Activated CD4-positive, alpha-beta T cell treated with anti-CD3 and anti-CD28 coated beads, Interleukin-2, amount 50 U/mL, for 24 hours (primary cell): ENCODE measurements at places on chromosomes 12 and 14.
A peak's percentile ranks its signal among the peaks of the same experiment; 100 is the strongest.

DNA sequence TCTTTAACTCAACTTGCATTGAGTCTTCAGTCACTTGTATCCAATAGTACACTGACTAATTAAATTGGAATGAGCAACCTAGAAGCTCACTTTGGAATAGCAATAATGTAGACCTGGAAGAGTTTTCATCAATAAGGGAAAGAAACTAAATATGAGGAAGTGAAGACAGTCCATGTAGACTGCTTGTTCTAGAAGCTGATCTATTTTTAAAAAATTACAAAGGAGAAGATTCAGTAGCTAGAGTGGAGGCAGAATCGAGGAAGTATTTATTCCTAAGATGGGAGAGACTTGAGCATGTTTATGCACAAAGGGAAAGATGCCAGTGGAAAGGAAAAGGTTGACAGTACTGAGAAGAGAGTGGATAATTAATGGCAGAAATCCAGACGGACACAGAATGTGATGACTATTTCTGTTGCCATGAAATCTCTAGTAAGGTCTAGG, 156.3 kb upstream of the PDE3A start:
- no peak for DNase-seq

- DNase-seq = no peak
Measured at GRCh38 chr12:69701826-69702225, 2.7 kb upstream of the BEST3 start.

DNA sequence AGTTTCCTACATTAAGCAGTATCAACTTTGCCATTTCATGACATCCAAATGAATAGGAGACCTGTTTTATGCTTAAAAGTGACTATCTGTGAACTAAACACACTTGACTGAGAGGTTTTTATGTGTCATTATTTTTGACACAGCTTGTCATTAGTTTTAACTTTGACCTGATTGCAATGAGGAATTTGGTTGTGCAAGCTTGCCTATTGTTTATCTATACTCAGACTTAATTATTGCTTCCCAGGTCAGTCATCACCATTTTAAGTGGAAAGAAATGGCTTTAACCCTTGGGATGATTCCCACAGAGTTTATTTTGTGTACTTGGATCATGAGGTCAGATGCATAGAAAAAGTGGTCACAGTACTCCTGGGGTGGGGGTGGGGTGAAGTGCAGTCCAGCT, 171.0 kb upstream of the PRICKLE1 start:
- DNase-seq = no peak

DNA sequence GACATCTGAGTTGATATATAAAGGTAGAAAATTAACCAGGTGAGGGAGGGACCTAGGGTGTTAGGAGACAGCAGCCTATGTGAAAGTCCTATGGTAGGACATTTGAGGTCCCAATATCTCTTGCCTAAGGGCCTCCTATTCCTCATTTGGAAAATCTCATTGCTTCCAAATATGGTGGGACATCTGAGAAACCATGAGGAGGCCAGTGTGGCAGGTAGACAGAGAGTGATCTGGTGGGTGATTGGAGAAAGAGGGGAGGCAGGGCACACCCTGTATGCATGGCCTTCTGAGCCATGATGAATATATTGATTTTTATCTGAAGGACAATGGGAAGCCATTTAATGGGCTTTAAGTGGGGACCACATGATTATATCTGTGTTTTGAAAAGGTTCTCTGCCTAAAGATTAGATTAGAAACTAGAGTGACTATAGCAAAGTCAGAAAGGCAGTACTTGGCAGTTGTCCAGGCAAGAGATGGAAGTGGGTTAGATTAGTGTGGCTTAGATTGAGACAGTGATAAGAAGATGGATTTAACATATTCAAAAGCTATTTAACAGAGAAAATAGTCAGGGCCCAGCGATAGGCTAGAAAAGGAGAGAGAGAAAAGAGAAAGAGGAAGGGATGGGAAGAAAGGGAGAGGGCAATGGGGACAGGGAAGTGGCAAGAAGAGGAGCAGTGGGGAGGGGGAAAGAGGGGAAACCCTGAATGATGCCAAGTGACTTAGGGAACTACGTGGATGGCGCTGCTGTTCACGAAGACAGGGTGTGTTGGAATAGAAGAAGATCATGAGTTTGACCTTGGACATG, 237.2 kb upstream of the SRRM4 start:
- DNase-seq = no peak

DNA sequence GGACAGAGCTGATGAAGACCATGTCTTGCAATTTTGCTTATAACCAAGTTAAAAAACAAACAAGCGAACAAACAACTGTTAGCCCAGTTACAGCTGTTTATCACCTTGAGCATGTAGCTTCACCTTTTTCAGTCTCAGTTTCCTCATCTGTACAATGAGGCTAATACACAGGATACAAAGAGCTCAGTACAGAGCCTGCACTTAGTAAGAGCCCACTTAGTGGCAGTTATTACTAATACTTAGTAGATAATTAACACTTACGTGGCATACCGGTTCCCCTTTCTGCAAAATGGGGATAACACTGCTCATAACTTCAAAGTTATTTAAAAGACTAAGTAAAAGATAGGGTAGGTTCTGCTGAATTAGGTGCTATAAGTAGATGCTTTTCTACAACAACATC, 228.0 kb downstream of the MON2 start:
- no peak for DNase-seq

DNA sequence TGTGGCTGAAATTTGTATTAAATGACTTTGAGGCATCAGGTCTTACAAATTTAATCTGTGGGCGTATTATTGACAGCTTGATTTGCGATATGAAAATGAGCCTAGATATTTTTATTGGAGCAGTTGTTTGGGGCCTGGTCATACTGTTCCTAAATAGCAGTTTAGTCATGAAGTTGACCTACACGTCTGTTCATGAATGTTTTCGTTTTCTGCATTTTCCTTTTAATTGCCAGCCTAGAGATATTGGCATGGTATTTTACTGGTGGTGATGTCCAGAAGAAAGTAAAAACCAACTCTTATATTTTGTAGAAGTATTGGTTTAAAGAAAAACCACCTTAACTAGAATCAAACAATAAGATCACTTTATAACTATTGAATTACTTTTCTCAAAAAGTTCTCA, 1.8 kb downstream of the EML1 start:
- DNase-seq = no peak

DNA sequence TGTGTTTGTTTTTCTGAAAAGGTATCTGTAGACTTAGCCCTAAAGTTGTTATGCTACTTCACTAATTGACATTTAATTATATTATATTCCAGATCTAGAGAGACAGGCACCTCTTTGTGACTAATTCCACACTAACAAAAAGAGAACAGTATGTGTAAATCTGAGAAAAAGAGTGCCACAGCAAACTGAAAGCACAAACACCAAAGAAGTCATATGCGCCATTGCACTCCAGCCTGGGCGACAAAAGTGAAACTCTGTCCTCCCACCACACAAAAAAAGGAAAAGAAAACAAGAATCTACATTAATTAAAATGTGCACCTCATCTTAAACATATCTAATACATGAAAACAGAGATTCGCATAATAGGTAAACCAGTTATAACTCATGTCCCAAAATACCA, 4.4 kb upstream of the CSRNP2 start:
- DNase-seq = no peak

DNA sequence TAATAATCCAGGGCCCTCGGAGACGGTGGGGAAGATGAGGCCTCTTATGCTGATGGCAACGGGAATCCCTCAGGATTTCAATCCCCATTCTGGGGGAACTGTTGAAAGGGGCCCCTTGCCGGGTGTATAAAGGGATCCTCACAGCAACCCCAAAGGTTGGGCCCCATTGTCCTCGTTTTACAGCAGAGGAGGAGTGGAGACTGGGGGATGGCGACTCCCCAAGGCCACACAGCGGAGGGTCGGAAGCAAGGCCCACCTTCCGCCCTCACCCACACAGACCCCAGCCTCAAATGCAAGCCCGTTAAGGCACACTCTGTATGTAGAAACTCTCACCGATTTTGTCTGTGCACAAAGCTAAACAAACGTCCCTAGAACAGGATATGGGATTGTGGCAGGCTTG, 327.9 kb upstream of the DIO3 start:
- DNase-seq = no peak

- no peak for DNase-seq
Measured at GRCh38 chr12:130879781-130880389, 8.0 kb downstream of the RAN start.

DNA sequence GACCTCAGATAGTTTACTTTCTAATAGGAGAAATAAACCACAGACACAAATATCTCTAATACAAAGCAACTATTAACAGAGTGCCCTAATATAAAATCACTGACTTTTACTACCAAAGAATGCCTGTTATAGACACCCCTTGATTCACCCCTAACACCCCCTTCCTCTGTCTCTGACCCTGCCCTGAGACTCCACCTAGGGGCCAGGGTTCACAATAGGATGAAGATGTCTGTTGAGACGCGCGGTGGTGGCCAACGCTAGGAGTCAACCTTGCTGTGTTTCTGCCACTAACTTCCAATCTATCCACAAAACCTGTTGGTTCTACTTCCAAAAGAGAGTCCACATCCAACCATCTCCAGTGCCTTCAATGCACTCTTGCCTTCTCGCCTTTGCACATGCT, 10.9 kb upstream of the TC2N start:
- DNase-seq = no peak

DNA sequence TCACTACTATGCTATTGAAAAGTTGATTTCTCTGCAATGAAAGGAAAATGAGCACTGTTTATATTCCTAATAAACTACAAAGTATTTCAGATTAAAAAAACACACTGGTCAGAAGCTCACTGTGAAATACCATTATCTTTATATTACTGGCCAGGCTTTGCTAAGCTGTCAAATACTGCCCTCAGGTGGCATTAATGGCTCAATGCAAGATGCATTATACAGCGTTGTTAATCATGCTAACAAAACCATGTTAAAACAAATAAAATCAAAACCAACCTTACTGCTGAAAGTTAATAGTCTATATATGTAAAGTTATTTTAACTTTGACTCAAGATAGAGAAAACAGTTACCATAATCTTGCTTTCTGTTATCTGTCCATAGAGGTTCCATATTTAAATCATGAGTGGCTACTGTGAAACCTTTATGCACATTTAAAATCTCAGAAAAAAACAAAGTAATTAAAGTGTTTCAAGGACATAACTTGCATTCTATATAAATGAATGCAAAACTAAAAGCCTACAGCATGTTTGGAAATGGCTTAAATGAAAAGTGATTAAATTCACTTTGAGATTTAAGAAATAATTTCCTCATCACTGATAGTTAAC, 121.7 kb downstream of the RALGAPA1 start:
- DNase-seq = peak; percentile 7
